ENCODE measurements at places on chromosomes 7 and 10.

GRCh38 chr10:22135591-22135990 lies 82.2 kb downstream of the EBLN1 start:
- DNase-seq, result no peak

DNA sequence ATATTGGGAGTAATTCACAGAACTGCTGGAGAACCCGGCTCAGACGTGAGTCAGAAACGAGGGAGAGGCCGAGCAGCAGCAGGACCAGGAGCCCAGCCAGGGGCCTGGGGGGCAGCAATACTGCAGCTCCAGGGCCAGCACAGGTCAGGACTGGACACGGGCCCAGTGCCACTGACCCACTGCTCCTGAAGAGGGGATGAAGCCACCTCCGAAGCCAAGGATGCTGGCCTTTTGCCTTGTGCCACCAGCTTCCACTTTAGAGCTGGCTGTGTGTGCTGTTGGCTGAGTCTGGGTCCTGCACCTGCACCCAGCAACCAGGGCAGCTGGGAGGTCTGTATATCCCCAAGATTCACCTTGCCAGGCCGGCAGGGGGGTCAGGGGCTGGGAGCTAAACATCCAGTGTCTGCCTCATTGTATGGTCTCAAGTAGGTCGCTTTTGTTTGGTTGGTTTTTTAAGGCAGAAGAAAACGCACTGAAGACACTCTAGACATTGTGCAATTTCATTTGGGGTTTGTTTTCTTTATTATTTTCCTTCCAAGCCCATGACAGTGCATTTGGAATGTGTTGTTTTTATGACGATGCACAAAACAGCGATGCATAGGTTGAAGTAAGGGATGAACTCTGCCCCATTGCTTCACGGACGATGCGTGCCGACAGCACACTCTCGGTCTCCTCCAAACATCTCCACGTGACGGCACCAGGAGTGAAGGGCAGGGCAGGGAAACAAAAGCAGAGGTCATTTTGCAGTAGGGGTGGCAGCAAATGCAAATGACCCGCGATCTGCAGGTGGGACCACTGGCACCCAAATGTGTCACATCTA lies 27.7 kb upstream of the INSIG1 start:
- no peak for DNase-seq

- no peak for DNase-seq
Observed at GRCh38 chr10:58444876-58445275, 59.7 kb downstream of the TFAM start.

GRCh38 chr7:130494431-130494858 lies 2.6 kb downstream of the MEST start:
- no peak for DNase-seq

DNA sequence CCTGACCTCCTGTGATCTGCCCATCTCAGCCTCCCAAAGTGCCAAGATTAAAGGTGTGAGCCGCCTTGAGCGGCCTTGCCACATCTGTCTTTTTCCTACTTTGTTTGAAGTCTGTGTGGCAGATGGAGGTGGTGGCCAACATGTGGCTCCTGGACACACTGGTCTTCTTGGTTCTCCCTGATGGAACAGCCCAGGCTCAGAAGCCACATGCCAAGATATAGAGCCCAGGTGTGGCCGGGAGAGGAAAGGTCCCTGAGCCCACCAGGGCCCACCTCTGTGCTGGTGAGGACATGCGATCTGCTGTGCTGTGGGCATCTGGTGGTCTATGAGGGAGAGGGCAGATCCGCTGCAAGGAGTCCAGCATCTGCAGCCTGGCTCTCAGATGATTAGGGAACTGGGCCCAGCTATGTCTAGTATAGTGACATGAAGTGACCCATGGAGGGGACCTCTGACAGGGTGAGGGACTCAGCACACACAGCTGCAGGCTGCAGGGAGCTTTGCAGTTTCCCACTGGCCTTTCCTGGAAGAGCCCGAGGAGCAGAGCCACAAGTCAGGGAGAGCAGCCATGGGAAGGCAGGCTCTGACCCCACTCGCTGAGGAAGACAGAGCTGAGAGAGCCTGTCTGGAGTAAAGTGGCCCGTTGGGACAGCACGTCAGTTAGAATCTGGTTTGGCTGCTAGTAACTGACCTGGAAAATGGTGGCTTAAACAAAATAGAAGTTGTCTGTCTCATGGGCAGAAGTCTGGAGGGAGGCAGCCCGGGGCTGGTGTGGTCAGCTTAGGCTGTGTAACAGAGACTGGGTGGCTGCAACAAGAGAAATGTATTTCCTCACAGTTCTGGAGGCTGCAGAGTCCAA lies 25.9 kb downstream of the ADCY1 start:
- no peak for DNase-seq

DNA sequence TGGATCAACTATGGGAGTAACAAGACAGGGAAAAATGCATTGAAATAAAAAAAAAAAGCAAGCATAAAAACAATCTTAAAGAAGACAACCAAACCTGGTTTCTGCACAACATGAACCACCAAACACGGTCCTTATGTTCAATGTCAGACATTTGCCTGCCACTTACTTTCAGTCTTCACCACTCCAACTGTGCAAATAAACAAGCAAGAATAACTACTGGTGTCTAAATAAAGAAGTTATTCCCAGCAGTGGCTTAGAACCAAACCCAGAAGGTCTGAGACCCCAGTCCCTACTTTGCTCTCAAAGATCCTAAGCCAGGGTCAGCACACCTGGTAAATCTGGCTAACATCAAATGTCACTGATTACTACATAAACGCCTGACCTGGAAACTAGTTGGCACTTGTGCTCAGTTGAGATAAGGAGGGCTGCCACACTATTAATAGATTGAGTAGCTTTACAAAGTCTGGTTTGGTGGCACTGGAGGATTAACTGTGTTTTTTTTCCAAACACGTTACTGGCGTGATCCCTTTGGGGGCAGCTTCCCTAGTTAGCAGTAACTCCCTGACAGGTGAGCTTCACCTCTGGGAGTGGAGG lies 62.7 kb upstream of the ABLIM1 start:
- DNase-seq, result no peak

GRCh38 chr10:118993214-118993613 lies 36.3 kb upstream of the NANOS1 start:
- no peak for DNase-seq

DNA sequence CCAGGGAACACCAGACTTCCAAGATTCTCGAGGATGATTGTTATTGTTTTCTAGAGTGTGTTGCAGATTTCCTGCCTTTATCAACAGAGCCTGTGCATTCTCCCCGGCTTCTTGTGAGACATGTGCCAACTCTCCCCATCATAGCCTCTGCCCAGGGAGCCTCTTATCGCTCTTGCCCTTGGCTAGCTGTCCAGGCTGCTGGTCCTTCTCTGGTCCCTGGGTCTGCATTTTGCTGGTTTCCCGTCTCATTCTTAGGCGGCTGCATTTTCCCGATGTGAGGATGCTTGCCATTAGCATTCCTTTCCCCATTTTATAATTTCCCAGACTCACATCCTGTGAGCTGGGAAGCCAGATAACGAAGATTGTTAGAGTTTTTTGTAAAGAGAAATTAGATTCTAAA lies 15.2 kb downstream of the SLC13A4 start:
- DNase-seq, result no peak

- DNase-seq, result no peak
Observed at GRCh38 chr7:155458878-155459699, 1.2 kb downstream of the EN2 start.

DNA sequence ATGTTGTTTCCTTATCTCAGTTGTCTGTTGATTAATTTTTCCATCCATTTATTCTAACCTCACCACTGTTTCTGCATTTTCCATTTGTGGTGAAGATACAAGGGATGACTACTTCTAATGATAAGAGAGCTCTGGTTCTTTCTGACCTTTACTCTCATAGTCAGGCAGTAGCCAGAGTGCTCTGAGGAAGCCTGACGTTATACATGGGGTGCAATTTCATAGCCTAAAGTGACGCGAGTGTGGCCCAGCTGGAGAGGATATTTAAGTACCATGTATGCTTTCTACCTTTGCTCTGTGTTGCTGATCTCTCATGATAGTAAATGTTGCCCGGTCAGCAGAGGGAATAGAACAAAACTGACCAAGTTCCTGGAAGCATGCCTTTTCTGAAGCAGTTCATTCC lies 33.9 kb upstream of the CYCS start:
- no peak for DNase-seq

DNA sequence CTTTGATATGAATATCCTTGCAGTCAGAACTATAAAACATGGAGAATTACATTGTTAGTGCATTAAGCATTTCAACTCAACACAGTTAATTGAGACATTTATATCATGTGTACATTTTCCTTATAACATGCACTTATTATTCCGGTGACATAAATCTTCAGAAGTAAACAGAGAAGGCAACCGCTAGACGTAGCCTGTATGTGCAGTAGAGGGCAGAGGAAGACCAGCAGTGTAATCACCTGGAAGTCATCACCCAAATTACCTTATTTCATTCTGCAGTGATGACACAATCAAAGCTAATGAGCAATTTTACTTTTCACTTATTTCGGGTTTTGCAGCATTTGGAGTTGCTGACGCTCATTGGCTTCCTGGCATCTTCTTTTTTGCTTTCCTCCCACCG lies 394.6 kb downstream of the SDK1 start:
- no peak for DNase-seq

- no peak for DNase-seq
Observed at GRCh38 chr7:152355474-152356057, 80.2 kb downstream of the KMT2C start.

Data from cerebellar nuclear complex (tissue), 1 donor.